Dermis microvascular lymphatic vessel endothelial cell (primary cell): ENCODE measurements at places on chromosomes 3 and 15. TPM values are rescaled to one million over a fixed set of nuclear protein-coding genes. Genes with fewer than 3 reads are reported as not detected.

The SUSD5 gene
- total RNA-seq: 0.63 and 1.7 TPM in 2 replicates

The CLRN1 gene
- not detected in 2 replicates for total RNA-seq

The TRPM1 gene
- under 0.01 and 0.25 TPM in 2 replicates for total RNA-seq

The CD47 gene
- total RNA-seq: 37.5 and 57.0 TPM in 2 replicates

The SCG5 gene
- 0.39 and 0.51 TPM in 2 replicates for total RNA-seq

The SLC15A2 gene
- under 0.01 TPM in 2 replicates for total RNA-seq

The ANKRD63 gene
- not detected in 2 replicates for total RNA-seq
